ENCODE measurements at places on chromosomes 11 and 22.

DNA sequence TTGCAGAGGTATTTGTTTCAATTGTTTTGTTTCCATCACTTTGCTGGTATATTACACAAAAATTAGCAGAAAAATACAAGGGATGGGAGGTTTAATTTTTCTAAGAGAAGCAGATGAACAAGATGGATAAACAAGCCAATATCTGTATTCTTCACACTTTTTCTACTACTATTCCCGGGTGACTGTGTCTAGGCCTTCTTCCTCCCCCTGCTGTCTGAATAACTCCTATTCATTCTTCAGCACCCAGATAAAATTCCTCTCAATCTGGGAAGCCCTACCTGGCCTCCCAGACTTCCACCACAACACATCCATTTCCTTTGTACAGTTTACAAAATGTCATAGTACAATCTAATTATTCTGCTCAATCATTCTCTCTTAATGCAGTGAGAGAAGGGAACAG is 666.6 kb upstream of the TENM4 start:
- DNase-seq = no peak

GRCh38 chr11:35969089-35970042 is 25.5 kb downstream of the LDLRAD3 start:
- no peak for DNase-seq

DNA sequence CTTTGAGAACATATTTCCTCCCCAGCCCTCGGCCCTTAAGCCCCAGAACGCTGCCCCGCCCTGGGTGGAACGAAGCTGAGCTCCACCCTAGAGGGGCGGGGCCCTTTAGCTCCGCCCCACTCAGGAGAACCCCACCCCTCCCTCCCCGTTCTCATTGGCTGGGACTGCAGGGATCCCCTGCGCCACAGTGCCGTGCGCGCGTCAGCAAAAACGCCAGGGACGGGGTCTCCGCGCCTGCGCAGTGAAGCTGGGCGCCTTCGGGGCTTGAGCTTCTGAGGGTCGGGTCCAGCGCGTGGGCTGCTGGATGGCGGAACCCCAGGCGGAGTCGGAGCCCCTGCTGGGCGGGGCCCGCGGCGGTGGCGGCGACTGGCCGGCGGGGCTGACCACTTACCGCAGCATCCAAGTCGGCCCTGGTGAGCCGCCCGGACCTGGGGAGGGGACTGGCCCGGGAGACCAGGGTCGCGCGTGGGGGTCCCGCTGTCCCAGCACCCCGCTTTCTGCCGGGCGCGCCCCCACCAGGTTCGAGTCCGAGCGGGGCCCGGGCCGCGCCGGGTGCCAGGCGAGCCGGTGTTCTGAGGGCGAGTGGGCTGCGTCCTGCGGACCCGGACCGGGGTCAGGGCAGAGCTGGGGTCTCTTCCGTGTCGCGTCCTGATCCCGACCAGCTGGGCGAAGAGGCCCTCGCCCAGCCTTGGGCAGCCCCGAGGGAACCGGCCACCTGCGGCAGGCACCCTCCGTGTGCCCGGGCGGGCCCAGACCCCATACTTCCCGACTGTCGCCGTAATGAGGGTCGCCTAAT is at the start of gene TPCN2:
TPCN2 (plus strand) TSS at position 239 of the 796 bp plus-strand sequence; CDS start at position 305, 66 bp downstream.
- DNase-seq = peak; percentile 78

- DNase-seq = no peak
Measured at GRCh38 chr22:36088292-36088691, 59.7 kb upstream of the RBFOX2 start.

- no peak for DNase-seq
Measured at GRCh38 chr22:21047035-21047661, 1.4 kb downstream of the LRRC74B start.

- no peak for DNase-seq
Measured at GRCh38 chr11:46743043-46743442, 24.0 kb downstream of the F2 start.

DNA sequence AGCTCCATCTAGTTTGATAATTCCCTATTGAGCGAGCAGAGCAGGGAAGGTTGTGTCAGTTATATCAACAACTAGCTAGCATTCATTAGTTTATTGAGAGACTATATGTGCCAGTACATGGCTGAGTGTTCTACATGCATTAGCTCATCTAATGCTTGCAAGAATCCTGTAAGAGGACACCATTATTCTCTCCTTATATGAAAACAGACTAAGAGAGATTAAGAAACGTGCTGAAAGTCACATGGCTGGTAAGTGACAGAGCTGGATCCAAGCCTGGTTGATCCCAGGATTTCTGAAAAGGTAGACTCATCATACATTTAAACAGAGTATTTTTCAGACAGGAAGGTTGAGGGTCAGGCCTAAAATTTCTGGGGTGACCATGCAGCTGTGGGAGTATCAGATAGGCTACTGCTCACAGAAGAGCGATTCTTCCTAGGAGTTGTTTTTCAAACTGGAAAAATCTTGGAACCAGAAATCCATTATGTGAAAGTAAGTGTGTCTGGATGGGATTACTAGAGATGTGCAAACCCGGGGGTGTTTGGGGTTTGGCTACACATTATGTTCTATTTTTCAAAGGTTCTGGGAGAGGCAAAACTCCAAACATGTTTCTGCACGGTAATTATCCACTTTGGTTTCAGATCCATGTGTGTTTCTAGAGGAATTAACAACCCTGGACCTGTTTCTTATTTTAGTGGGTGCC is 213.3 kb downstream of the FAM76B start:
- no peak for DNase-seq

DNA sequence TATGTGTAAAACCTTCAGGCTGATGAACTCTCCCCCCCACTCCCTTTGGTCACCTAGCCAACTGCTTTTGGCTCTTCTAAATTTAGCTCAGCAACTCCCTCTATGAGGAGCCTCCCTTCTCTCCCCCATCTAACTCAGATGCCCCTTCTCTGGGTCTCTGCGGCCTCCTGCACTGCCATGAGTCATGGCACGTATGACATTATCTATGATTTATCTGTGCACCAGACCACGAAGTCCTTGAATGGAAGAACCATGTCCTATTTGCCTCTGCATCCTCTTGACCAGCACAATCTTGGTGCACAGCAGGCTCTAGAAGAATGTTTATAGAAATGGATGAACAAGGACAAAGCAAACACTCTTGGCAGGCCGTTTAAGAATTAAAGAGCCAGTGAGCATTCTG is 46.0 kb downstream of the RPL27A start:
- DNase-seq = no peak
